ELF-1 (cell line): ENCODE measurements at places on chromosomes 2 and 18.

DNA sequence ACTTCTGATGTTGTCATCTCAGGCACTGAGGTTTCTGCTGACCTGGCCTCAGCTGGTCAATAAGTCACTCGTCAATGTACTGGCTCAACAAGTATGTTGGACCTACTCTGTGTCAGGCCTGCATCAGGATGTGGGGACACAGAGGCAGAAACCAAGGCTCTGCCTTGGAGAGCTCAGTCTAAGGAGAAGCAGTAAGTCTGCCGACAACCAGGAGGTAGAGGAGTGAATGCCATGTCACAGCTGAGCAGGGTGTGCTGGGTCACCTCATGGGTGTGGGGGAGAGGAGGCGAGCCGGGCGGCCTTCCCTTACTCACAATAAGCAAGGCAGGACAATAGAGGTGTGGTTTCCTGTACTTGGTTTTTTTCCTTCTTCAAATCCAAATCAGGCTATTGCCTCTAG, 75.8 kb downstream of the COLEC12 start:
- DNase-seq = no peak

GRCh38 chr2:29632018-29632417, 289.4 kb downstream of the ALK start:
- DNase-seq = no peak

GRCh38 chr2:196703695-196704094, 64.2 kb downstream of the CCDC150 start:
- no peak for DNase-seq

DNA sequence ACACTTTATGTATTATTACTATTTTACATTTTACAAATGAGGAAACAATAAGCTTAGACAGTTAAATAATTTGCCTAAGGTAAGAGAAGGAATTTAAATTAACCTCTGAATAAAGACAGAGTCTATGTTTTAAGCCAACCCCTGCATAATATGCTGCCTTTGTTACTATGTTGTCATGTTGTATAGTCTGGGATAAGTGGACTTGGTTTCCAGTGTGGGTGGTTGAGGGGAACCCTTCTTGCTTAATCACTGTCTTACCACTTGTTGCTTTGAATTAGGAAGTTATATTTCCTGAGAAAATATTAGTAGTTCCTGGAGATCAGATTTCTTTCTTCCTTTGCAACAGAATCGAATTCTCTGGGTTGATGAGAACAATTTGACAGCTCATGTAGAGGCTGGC, 52.6 kb downstream of the AGPS start:
- no peak for DNase-seq

DNA sequence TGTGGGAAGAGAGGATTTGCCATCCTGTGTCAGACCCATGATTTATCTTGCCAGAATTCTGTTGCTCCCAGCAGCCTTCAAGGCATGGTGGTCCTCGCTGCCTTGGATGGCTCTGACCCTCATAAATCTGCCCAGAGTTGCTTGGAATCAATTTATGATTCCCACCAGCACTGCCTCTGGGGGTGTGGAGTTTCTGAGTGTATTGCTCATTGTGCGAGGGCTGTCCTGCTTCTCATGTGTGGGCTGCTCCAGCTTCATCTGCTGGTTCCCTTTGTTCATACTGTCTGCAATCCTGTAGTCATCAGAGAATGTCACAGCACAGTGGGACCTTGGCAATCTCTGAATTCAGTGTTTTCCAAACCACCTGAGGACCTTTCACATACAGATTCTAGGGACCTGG, 139.8 kb downstream of the CLIP4 start:
- no peak for DNase-seq

GRCh38 chr2:224670203-224670602, 46.0 kb downstream of the CCDC195 start:
- no peak for DNase-seq

- DNase-seq = peak; percentile 27
Measured at GRCh38 chr2:238900511-238900910, 52.6 kb downstream of the TWIST2 start.

- peak; percentile 51 for DNase-seq
Measured at GRCh38 chr2:166184789-166185188, 57.0 kb upstream of the SCN1A start.

DNA sequence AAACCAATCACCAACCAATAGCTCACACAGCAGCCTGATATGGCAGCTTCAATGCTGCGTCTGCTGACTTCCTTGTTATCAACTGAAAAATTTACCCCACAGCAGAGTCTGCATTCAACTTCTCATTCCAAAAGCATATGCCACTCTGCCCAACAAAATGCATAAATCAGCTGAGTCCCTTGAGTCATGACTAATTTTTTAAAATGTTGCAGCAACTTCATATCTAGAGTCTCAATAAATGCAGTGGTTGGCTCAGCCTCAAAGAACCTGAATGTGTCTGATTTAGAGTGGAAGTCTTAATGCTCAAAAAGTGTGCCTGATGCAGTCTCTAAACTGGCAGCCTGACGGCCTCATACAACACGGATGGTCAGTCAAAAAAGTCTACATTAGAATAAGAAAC, 46.5 kb downstream of the FARSB start:
- no peak for DNase-seq

- no peak for DNase-seq
Measured at GRCh38 chr2:232543491-232543890, 4.0 kb downstream of the CHRNG start.

GRCh38 chr18:59264651-59265245, 8.5 kb downstream of the RAX start:
- DNase-seq = no peak

DNA sequence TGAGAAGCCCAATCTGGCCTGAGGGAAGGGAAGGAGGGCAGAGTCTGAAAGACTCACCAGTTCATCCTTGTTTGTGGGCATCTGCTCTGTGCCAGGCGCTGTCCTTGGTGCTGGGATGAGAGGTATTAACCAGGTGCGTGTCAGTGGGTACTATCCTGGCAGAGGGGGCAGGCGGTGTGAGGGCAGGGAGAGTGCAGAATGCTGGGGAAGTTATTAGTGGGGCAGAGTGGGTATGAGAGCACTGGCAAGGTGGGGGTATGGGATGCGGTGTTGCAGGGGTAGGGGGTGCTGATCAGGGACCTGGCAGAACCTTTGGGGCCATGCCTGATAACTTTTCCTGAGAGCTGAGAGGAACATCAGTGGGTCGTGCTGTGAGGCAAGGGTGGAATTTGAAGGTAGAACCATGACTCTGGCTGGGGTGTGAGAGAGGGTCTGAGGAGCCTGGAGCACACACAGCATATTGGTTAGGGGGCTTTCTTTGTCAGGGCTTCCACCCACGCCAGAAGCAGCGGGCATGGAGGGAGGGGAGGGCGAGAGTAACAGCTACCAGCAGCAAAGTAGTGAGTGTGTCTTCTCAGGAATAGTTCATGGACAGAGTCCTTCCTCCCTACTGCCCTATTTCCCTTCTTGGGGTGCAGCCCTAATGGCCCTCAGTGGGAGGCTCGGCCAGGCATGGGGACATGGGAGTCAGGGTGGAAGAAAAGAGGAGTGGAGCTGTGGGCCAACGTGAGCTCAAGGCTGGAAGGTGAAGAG, 290.7 kb downstream of the CYP26B1 start:
- DNase-seq = no peak

GRCh38 chr18:31721601-31722000, 37.2 kb upstream of the B4GALT6 start:
- peak; percentile 46 for DNase-seq

DNA sequence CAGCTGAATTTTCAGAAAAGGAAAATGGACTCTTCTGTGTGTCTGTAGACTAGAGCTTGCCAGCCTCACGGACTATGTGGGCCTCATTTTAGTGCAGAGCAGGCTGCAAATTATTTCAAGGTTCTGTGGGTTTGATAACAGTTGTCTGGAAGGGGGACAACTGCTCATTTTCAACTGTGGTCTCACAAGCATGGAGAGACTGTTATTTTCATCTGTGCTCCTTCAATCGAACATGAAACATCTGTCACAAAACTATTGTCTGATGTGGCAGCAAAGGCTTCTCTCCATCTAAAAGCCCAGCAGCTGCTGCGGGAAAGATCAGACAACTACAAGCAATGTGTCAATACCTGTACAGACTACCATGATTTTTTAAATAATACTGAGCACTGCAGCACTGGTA, 211.8 kb downstream of the LRRTM4 start:
- DNase-seq = no peak

- DNase-seq = no peak
Measured at GRCh38 chr2:233841183-233841582, 13.2 kb downstream of the HJURP start.

DNA sequence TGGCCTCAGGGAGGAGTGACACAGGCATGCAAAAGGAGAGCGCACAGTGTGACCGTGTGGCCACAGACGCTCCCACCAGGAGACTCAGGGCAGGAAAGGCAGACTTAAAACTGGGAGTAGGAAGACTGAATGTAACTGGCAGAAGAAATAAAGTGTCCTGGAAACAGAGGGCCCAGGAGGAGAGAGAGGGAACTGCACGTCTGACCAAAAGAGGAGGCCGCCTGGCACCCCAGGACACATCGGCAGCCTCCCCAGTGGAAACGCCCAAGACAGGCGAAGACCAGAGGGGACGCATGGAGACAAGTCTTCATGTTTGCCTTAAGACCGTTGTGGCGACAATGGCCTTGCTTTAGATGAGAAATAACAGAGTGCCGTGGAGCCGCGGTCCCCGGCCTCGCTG, 163.6 kb upstream of the ALKAL2 start:
- DNase-seq = no peak

GRCh38 chr2:43519643-43520221, 76.1 kb downstream of the THADA start:
- DNase-seq = no peak

GRCh38 chr2:135913727-135914365, 37.6 kb upstream of the MCM6 start:
- no peak for DNase-seq

DNA sequence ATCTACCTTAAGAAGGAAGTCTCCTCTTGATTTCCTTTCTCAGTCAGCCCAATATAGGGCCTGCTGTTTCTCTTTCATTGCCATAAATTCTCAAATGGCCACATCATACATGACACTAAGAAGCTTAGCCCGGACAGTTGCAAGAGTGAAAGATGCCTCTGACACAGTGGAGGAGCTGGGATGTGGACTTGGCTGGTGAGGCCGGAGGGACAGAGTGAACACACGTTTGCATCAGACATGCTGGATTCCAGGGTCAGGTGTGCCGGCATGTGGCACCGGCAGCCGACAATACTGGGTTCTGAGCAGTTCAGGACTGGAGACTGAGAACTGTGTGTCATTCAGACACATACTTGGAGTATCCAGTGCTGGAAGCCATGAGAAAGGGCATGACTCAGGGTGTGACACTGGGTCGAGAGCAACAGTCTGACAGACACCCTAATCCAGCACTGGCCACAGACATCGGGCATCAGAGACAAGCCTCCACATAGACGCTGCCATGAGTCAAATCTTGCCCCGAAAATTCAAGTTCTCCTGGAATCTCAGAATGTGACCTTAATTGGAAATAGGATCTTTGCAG, 31.4 kb downstream of the TIMM21 start:
- DNase-seq = no peak

- DNase-seq = no peak
Measured at GRCh38 chr2:226059961-226060627, 660.6 kb downstream of the NYAP2 start.

DNA sequence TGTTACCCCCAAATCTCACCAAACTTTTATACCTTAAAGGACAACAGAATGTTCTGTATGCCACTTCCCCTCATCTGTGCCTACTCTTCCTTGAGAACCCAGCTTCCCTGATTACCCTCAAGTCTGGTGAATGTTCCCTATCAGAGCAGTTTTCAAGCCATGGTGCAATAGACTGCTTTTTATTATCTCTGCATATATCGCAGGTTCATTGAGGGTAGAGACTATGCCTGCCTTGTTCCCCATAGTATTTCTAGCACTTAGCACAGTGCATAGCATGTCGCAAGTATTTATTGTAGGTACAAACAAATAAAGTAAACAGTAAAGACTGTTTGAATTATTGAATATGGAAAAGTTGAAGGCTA, 146.6 kb downstream of the HAUS1 start:
- DNase-seq = no peak

GRCh38 chr2:163253621-163254285, 415.2 kb upstream of the KCNH7 start:
- DNase-seq = no peak

GRCh38 chr18:78156466-78156865, 823.2 kb upstream of the SALL3 start:
- no peak for DNase-seq

DNA sequence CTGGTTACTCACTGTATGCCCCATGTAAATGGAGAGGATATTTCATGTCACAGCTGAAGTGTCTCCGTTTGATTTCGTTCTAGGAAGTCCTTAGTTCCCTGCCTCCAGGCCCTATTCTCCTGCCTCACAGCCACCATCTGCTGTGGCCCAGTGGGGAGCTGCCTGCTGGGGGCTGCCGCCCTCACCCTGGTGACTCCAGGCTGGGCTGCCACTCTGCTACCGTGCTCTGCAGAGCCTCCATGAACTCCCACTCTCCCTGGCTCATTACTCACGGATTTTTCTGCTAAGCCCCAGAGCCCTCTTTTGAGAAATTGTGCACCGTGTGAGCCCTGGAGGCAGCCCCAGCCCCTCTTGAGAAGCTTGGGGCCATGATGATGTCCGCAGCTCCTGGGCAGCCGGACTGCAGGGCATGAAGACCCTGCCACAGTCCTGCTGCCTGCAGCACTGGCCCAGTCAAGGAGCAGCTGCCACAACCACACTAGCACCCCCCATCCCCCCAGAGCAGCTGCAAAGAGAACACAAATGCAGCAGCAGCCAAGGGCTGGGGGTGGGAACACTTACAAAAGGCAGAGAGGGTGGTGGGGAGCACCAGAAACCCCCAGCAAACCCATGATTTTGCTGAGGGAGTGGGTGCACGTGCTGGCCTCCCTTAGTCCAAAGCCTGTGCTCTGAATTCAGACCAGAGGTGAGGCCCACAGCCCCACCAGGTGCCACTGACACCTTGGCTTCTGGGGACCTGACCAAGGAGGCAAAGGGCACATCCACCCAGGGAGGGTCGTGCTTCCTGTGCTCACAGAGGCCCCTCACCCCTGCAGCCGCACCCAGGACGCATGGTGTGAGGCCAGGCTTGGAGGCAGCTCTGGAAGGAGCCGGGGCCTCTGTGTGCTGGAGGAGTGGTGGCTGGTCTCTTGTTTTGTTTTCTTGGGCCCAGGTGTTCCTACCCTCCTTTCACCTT, 270.2 kb upstream of the RAB6C start:
- no peak for DNase-seq

GRCh38 chr2:207711750-207712530, 500 bp downstream of the CCNYL1 start:
- DNase-seq = peak; percentile 76

- DNase-seq = no peak
Measured at GRCh38 chr2:7745369-7745768, 828.2 kb downstream of the RNF144A start.

- no peak for DNase-seq
Measured at GRCh38 chr2:172293952-172294351, 133.4 kb upstream of the ITGA6 start.
